ENCODE measurements at places on chromosomes 6 and 20.

DNA sequence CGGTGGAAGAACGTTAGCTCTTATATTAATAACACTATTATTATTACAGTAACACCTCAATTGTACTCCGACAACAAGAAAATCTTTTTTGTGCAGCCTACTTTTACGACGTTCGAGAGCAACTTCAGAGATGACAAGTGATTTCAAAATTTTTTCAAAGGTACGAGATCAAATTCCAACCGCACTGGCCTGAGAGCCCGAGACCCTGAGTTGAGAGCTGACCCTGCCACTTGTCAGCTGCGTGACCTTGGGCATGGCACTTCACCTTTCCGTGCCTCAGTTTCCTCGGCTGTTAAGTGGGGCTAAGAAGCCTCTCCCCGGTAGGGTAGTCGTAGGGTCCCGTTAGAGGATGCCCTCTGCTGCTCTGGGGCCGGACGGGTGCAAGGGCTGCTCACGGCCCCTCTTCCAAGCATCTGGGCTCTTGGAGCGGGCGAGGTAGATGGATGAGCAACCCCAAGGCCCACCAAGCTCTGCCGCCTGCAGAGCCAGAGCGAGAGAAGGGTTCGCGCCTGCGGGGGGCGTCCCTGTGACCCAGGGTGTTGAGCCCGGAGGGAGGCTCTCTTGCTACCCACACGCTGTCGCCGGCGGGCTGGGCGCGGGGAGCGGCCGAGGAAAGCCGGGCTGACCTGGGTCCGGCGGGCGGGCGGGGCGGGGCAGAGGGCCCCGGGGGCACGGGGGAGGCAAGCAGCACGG lies 510 bp downstream of the NDRG3 start:
- no peak for DNase-seq

DNA sequence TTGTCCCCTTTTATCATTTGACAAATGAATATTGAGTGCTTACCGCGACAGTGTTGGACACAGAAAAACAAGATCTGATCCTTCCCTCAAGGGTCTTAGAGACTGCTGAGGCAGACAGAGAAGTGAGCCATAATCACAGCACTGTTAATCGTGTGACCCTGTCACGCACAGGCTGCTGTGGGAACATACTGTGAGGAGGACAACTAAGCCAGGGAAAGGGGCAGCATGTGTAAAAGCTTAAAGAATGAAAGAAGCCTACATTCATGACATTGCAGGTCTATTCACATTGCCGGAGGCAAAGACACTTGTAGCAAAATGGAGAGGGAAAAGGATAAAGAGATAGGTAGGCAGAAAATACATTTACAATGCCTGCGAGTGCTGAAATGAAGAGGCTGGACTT lies 32.7 kb downstream of the TRDN start:
- no peak for DNase-seq

- no peak for DNase-seq
Measured at GRCh38 chr6:50995036-50995435, 176.4 kb downstream of the TFAP2B start.

DNA sequence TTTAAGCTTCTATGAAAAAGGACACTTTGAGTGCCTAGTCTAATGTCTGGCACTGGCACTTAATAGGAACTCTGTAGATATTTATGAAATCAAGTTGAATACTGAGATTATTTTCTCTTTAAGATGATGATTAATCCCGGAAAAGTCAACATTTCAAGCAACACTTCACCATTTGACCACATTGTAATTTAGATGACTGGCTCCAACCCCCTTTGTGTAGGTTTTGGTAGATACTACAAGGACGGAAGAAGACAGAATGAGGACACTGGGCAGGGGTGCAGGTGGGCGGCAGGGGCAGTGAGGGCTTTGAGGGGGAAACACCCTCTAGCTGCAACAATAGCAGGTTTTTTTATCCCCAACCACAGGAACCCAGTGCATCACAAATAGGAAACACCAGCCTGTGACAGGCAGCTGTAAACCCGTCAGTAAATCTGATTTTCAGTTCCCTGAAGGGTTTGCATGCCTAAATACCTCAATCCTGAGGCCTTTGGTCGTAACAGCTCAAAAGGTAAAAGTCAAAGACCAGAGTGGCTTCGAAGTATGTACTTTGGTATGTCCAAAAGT lies 4.6 kb downstream of the DTNBP1 start:
- DNase-seq: no peak

- DNase-seq: no peak
Measured at GRCh38 chr6:10315658-10316372, 99.1 kb downstream of the TFAP2A start.

DNA sequence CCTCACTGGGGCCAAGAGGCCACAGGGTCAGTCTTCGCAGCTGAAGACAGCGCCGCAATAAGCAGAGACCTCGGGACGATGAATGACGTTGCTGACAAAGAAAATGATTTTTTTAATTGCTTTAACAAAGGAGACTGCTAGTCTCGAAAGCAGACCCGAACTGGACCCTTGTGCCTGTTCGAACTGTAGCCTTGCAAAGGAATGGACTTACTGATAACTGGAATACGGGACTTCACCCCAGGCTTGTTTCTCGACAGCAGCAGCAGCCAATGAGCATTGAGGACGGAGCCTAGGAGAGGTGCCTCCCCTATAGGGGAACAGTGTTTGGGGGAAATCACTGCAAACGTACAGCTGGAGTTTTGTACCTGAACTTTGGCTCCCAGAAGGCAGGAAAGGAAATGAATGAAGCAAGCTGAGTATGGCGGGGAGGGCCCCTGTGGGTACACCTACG lies 1.3 kb upstream of the TAF4 start:
- DNase-seq: no peak

GRCh38 chr6:143295932-143296331 lies 154.6 kb downstream of the ADAT2 start:
- DNase-seq: no peak

DNA sequence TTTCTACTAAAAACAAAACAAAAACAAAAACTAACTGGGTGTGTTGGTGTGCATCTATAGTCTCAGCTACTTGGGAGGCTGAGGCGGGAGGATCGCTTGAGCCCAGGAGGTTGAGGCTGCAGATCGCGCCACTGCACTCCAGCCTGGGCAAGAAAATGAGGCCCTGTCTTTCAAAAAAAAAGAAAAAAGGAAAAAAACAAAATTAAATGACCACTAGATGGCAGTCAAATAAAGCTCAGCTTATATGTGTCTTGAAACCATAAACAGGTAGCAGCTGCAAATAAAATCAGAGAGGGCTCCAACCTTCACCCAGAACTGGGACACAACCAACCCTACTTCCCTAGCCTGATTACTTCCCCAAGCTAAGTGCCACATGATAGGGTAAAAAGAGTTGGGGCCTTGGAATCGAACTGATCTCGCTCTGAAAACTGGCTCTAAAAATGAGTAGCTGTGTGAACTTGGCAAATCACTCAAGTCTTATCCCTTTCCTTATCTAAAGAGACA lies 67.1 kb upstream of the ADGRF4 start:
- no peak for DNase-seq

DNA sequence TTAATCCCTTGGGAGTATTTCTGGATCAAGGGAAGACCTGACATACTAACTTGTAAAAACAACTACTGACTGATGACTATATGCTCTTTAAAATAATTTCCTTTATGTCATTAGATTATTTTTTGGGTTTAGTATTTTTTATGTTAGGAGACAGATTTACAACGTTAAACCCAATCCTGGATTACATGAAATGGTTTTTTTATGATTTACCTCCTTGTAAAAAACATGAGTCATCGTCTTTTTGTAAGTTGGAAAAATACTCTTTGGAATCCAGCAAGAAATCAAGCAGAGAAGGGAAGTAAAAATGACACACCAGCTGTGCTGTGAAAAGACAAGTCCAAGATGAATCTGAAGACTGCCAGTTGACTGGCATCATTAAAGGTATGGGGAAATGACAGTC lies 6.7 kb downstream of the STK4 start:
- DNase-seq: no peak

DNA sequence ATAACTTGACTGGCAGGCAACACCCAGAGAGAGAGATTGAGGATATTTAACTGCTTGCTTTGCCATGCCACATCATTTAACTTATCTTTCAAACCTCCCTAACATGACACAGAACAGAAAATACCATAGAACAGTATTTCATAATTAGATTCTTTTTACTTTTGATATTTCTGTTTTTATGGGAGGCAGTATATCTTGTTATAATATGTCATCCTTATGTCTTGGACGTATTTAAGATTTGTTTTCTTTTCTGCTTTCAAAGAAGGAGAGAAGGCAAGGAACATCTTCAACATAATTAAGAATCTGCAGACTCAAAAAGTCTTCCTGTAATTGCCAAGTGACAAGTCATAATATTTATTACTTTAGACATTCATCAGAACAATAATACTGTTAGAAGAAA lies 1283.7 kb downstream of the GRIK2 start:
- no peak for DNase-seq

- no peak for DNase-seq
Measured at GRCh38 chr6:40932366-40932765, 106.7 kb downstream of the UNC5CL start.

GRCh38 chr6:1009103-1009502 lies 302.8 kb upstream of the FOXQ1 start:
- DNase-seq: no peak

DNA sequence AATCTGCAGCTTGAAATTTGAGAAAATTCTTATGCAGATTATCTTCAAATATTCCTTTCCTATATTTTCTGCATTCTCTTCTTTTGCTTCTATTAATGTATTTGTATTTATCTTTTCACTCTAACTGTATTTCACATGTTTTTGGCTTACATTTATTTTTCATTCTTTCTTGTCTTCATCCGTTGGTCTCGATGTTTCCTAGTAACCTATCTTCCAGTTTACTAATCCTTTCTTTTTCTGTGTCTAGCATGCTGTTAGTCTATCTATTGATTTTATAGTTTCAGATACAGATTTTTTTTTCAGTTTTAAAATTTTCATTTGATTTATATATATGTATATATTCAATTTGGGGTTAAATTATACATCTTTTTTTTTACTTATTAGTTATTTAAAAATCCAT lies 556.2 kb downstream of the RFPL4B start:
- no peak for DNase-seq

GRCh38 chr20:21693322-21693721 lies 12.1 kb upstream of the PAX1 start:
- no peak for DNase-seq

- DNase-seq: no peak
Measured at GRCh38 chr6:15642276-15642675, 20.6 kb downstream of the DTNBP1 start.

DNA sequence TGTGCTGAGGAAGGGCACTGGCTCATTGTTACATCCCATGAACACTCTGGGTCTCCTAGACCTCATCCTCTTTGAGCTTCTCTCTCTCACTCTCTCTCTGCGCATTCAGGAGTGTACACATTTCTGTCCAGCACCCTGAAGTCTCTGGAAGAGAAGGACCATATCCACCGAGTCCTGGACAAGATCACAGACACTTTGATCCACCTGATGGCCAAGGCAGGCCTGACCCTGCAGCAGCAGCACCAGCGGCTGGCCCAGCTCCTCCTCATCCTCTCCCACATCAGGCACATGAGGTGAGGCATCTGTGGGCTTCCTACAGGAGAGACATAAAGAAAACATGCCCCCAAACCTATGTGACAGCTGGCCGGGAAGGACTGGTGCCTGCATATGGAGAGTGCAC lies 286.8 kb downstream of the ESR1 start:
- DNase-seq: no peak

DNA sequence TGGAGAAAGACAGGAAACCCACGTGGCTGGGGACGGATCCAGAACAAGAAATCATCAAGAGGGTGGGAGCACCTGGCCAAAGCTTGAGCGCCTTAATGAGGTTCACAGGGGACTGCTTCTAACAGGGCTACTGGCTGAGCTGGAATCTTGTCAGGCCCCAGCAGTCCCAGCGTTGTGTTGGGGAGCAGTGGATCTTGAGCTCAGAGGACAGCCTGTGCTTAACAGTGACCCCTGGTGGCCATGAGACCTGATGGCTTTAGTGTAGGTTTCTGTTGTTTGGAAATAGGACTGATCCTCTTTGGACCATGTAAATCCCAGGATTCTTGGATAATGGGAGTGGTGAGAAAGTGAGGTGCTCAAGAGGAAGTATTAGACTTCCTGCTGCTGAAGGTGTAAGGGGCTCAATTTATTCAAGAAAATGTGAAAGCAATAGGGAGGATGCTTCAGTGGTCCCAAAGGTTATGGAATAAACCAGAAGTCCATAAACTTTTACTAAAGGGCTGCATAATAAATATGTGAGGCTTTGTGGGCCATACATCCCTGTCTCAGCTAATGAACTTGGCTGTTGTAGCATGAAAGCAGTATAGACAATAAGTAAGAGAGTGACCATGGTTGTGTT lies 216.2 kb downstream of the NFATC2 start:
- no peak for DNase-seq

GRCh38 chr6:25787428-25787827 lies 32.9 kb downstream of the SLC17A4 start:
- DNase-seq: no peak

DNA sequence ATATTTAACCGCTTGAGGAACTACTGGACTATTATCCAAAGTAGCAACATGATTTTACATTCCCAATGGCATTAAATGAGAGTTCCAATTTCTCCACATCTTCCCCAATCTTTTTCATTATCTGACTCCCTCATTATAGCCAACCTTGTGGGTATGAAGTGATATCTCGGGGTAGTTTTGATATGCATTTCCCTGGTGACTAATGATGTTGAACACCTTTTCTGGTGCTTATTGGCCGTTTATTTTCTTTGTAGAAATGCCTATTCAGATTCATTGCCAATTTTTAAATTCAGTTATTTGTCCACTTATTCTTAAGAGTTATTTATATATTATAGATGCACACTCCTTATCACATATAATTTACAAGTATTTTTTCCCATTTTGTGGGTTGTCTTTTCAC lies 129.0 kb downstream of the MMS22L start:
- no peak for DNase-seq

- DNase-seq: peak; percentile 4
Measured at GRCh38 chr6:133707456-133707855, 181.5 kb upstream of the TCF21 start.

DNA sequence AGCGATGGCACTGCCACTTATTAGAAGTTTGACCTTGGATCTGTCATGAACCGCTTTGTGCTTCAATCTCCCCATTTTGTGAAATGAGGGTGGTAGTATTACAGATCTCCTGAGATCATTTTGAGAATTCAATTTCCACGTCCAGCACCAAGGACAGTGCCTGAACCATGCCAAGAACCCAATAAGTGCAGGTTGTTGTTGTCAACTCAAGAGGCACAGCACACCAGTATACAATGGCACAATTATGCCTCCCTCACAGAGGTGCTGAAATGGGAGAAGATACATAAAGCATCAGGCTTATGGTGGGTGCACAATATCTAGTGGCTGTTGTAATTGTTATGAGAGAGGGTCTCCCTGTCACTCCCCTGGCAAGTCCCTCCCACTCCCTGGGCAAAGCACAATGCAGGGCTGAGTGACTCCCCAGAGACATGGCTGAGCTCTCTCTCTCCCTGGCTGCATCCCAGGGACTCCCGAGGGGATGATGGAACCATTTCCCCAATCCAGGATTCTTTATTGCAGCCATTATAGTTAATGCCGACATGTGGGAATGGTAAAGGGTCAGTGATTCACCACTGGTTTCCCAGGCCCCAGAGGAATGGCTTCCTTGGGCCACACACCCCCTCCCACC lies 78.7 kb downstream of the CDH22 start:
- no peak for DNase-seq

- no peak for DNase-seq
Measured at GRCh38 chr6:111183702-111184517, 96.6 kb downstream of the SLC16A10 start.

Data from T1000 (cell line).